HCEC 1CT (cell line): ENCODE measurements at places on chromosomes 7 and 10.

GRCh38 chr10:132394201-132394811 lies 2.7 kb upstream of the PWWP2B start:
- DNase-seq, result no peak

DNA sequence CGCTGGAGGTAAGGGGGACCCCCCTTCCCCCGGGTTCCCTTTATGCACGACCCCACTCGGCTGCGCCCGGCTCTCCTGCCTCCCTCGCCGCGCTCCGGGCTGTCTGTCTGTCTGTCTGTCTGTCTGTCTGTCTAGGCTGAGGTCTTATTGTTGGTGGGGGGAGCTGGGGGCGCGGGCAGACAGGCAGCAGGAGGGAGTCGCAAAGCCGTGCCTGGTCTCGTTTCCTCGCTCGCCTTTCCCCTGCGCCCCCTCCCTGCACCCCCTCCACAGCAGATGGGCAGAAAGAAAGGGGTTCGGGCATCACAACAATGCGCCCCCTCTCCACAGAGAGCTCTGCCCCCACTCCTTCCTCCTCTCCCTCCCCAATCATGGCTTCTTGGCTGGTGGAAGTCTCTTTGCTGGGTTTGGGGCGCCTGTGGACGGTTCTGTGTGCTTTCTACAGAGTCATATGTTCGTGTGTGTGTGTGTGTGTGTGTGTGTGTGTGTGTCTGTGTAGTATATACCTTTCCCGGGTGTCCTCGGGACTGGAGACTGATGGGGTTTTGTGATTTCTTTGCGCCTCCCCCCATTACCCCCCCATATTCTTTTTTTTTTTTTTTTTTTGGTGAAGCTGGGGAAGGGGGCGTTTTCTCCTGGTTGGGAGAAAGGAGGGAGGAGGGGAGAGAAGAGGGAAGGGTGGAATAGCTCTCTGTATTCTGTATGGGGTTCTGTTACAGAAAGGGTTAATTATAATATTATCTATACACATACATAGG lies 1.9 kb downstream of the AUTS2 start:
- DNase-seq, result no peak

GRCh38 chr10:69090685-69091084 lies 2.8 kb downstream of the SRGN start:
- DNase-seq, result peak; percentile 32

DNA sequence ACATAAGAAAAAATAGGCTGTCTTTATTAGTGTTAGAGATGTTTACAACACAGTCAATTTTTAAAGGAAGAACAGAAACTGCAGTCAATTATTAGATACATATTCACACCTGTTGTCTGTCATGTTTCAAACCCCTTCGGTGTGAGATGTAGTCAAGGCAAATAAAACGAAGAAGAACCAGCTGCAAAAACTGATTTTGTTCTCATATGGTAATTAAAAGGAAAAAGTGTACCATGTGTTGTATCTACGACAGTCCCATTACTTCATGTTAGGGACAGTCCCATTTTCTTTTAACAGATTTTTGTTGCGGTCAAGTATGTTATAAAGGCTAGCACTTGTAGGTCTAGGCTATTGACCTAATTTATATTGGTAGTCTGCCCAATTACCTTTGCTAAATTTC lies 149.4 kb downstream of the LRRN3 start:
- DNase-seq, result no peak

GRCh38 chr7:69467826-69468225 lies 130.4 kb upstream of the AUTS2 start:
- no peak for DNase-seq

DNA sequence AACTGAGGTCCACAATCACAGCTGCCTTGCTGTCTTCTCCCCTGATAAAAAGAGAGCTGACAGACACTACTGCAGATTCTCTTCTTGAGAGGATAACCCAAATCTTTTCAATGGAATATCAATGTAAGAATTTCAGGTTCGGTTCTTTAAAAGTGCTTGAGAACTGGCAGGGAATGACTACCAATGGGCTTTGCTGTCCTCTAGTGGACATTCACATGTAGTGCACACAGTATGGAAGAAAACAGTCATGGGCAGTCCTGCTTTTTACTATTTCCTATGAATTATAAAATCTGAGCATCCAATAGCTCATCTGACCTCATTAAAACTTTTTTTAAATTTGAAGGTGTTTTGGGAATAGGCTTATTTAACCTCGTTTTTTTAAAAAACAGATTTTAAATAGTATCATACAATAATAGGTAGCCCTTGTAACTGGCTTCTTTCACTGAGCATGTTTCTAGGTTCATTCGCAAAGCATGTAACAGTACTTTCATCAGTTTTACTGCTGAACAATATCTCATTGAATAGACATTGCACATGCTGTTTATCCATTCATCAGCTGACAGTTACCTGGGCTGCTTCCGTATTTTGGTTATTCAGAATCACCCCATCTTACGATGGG lies 18.3 kb downstream of the FZD9 start:
- peak; percentile 52 for DNase-seq

GRCh38 chr7:139034336-139034735 lies 1.5 kb downstream of the ZC3HAV1L start:
- peak; percentile 41 for DNase-seq

DNA sequence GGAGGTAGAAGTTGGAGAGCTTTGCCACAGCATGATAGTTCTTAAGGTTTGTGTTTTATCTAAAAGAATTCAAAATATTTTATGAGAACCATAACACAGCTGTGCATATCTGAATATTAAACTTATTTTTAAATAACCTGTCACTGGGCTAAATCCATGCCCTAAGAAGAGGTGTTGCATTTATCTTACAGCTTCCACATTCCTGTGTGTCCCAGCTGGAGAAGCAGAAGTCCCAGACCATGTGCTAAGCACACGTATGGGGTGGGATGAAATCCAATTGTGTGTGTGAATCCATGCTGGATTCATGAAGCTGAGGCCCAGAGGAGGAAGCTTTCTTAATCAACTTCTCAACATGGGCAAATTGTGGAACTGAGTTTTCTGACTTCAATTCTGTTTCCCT lies 121.5 kb downstream of the PKD1L1 start:
- no peak for DNase-seq

DNA sequence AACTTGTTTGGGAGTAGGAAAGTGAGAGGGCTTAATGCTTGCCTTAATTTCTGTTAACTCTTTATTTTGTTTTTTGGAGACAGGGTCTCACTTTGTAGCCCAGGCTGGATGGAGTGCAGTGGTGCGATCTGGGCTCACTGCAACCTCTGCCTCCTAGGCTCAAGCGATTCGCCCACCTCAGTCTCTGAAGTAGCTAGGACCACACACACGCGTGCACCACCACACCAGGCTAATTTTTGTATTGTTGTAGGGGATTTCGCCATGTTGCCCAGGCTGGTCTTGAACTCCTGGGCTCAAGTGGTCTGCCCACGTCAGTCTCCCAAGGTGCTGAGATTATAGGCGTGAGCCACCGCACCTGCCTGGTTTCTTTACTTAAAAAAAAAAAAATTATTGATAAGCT lies 1.9 kb downstream of the PPP2R2D start:
- no peak for DNase-seq

DNA sequence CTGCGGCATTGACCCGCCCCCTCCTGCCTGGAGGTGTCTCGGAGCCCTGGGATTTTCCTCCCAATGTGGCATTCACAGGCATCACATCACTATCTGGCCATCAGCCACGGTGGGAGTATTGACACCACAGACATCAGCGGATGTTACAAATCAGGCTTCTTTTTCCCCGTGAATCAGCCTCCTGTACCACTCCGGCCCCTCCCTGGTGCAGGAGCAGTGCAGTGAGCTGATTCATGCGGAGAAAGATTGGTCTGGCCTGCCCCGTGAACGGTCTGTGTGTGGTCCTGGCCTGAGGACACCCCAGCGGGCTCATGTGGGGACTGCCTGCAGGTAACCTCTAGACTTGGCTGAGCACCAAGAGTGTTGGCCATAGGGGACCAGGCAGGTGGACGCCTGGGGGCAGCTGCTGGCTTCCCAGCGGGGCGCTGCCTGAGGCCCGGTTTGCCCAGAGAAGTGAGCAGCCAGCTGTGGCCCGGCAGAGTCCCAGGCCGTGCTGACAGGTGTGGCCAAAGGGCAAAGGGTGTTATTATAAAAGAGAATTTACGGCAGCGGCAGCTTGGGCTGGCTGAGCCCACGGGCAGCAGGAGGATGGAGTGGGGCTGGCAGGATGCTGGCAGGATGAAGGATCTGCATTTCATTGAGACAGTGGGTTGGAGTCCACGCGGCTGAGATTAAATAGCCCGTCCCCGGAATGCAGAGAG lies 32.1 kb upstream of the GNA12 start:
- DNase-seq, result peak; percentile 77

DNA sequence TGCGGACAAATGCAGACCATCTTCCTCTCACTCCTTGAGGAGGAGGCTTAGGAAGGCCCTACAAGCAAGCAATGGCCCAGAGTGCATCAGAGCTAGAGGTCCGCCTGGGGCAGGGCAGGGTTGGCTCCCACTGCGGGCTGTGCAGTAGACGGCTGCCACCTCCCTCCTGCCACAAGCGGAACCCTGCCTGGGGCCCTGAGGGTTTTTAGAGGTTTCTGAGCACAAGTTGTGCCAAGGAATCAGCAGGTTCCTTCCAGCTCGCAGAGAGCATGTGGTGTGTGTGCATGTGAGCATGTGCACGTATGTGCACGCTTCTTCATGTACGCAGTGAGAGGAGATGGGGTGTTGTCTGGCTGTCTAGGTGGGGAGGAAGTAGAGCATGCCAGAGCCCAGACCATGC lies 25.9 kb upstream of the SMARCD3 start:
- no peak for DNase-seq

GRCh38 chr10:21100190-21100589 lies 203.1 kb upstream of the NEBL start:
- no peak for DNase-seq

- peak; percentile 5 for DNase-seq
Observed at GRCh38 chr7:95993380-95993779, 221.0 kb downstream of the DYNC1I1 start.

DNA sequence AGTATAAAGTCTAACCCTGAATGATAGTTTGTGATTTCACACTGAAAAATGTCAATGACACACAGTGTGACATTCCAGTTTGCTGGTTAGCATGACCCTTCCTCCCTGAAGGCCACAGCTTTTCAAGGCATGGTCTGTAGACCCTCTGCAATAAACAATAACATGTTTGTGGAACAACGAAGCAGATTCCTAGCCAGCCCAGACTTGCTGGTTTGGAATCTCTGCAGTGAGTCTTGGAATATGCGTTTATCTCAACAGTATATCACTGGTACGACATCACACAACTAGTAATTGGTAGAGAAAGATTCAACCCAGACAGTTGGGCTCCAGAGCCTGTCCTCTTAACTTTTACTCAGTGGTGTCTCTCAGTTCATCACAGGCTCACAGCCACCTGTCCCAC lies 23.7 kb upstream of the DUSP5 start:
- no peak for DNase-seq

DNA sequence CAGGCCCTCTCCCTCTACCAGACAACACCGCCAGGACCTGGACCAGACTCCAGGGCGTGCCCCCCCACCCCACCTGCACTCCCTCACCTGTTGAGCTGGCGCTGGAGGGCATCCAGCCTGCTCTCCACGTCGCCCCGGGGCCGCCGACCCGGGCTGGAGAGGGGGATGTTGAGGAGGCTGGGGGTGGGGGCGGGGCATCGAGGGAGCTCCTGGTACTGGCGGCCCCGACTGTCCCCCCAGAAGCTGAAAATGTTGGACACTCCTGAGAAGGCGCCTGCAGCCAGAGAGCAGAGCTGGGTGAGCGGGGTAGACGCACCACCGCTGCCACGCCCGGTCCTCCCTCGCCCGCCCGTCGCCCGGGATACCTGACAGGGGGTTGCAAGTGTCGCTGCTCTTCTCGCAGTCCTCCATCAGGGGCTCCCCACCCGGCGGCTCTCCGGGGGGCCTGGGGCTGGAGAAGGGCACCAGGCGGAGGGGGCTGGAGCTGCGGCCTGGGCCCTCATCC lies 30.8 kb downstream of the KCNH2 start:
- no peak for DNase-seq

GRCh38 chr7:101924171-101924570 lies 106.7 kb downstream of the CUX1 start:
- peak; percentile 80 for DNase-seq

- peak; percentile 70 for DNase-seq
Observed at GRCh38 chr7:113086431-113086888, at the start of gene GPR85. TSS of gene GPR85 (minus strand) at chr7:113086827. CDS start at chr7:113084721, 2,106 bp downstream.
